ENCODE measurements at places on chromosomes 6 and 20.

GRCh38 chr6:63573076-63573898, 1.0 kb downstream of the LOC128125822 start:
- peak; percentile 46 for DNase-seq

DNA sequence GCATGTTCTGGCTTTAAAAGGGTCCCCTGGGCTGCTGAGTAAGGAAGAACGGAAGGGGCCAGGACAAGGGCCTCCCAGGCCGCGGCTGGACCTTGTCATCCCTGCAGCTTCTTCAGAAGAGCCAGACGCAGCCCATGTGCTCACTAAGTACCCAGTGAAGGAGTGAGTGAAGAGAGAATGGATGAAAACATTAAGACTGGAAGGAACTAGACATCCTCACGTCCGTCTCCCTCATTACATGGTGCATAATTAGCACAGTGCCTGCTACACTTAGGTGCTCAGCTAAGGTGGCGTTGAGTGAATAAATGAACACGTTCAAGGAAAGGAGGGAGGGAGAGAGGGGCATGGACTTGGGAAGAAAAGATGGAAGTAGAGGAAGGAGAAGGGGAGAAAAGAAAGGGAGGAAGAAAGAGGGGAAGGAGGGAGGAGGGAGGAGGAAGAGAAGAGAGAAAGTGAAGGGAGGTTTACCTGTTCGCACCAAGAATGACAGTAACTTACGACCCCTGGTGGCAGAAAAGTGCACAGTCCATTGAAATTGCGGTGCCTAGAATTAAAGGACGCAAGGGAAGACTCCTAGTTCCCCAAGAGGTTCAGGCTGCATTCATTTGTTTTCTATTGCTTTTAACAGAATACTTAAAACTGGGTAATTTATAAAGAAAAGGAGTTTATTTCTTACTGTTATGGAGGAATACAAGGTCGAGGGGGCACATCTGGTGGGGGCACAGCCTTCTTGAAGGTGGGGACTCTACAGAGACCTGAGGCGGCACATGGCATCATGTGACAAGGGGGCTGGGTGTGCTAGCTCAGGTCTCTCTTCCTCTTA, 8.0 kb downstream of the TP53RK start:
- DNase-seq, result peak; percentile 35

- no peak for DNase-seq
These were observed 7.0 kb upstream of the RALGAPA2 start for GRCh38 chr20:20719411-20719810.

GRCh38 chr20:39266989-39267388, 304.8 kb downstream of the DHX35 start:
- DNase-seq, result no peak

- no peak for DNase-seq
These were observed 131.6 kb downstream of the BMP7 start for GRCh38 chr20:57134804-57135203.
